ENCODE measurements at places on chromosomes 6 and 20.

DNA sequence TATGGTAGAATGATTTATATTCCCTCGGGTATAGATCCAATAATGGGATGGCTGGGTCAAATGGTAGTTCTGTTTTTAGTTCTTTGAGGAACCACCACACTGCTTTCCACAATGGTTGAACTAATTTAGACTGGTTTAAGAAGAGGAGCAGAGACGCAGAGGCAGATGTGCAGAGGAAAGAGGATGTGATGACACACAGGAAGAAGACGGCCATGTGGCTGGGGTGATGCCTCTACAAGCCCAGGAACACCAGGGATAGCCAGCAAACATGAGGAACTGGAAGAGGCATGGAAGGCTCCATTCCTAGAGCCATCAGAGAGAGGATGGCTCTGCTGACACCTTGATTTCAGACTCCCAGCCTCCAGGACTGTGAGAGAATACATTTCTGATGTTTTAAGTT, 218.3 kb upstream of the DTNBP1 start:
- no peak for DNase-seq

- DNase-seq, result no peak
Measured at GRCh38 chr6:158999154-158999665, 792 bp downstream of the RSPH3 start.

DNA sequence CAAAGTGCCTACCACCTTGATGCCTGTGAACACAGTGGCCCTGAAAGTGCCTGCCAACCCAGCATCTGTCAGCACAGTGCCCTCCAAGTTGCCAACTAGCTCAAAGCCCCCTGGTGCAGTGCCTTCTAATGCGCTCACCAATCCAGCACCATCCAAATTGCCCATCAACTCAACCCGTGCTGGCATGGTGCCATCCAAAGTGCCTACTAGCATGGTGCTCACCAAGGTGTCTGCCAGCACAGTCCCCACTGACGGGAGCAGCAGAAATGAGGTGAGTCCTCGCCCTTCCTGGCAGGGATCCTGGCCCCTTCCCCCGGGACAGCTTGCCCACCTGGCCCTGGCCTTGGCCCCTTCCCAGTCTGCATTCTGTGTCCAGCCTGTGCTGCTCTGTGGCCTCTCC, 17.9 kb downstream of the MAVS start:
- no peak for DNase-seq

- no peak for DNase-seq
Measured at GRCh38 chr20:48398506-48399449, 429.0 kb downstream of the PREX1 start.

DNA sequence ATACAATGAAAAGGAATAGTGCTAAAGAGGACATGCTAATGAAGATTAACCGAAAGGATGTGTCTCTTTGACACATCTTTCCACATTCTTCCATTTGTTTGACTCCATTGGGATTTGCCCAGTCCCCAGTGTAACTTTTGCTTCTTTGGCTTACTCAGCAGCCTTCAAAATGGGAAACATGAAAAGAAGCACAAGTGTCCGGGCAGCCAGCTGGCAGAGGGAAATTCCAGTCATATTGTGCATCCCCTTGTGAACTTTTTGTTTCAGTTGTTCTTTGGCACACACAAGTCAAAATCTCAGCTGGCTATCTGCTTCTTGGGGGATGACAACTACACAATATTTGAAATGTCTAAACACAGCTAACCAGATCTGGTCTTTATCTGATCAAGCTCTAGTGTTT, 157.4 kb downstream of the OGFRL1 start:
- no peak for DNase-seq

GRCh38 chr6:159609652-159610178, 83.3 kb downstream of the SOD2 start:
- no peak for DNase-seq

DNA sequence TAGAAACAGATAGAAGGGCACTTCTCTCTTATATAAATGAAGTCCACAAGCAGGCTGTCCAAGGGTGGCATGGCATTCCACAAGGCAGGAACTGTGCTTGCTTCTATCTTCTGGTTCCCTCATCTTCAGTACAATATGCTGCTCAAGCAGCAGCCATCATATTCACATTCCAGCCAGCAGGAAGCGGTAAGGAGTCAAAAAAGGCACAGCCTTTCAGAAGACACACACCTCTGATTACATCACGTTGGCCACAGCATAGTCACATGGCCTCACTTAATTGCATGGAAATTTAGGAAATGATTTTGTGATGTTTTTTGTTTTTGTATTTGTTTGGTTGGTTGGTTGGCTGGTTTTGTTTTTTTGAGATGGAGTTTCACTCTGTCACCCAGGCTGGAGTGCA, 19.0 kb downstream of the REM1 start:
- no peak for DNase-seq

- no peak for DNase-seq
Measured at GRCh38 chr6:110635096-110635495, 158.7 kb upstream of the SLC22A16 start.

DNA sequence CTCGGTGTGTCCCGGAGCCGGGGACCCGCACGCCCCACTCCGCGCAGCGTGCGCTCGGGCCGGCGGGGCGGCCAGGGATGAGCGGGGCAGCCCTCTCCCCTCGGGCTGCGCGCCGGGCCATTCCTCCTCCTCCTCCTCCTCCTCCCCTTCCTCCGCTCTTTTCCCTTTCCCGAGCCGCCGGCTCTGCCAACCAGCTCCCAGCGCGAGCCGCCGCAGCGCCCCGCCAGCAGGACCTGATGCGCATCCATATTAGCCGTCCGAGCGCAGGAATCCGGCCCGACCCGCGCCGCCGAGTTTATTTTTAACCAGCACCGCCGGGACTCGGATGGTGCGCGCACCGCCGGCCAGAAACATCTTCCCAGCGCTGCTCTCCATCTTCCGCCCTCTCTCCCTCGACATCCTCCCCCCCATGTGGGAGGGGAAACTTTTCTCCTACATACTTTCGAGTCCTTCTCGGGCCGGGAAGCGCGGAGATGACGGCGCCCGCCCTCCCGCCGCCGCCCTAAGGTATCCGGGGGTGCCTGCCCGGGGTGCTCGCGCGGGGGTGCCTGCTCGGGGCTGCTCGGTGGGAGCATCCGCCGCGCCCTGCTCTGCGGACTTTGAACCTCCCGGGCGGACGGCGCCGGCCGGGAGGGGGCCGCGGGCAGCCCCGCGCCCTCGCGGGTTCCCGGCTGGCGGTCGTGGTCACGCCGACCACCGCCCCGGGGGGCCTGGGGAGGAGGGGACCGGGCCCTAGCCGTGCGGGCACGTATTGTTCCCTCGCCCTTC, 619 bp downstream of the RREB1 start:
- peak; percentile 19 for DNase-seq

GRCh38 chr6:133705066-133705465, 183.8 kb upstream of the TCF21 start:
- no peak for DNase-seq

DNA sequence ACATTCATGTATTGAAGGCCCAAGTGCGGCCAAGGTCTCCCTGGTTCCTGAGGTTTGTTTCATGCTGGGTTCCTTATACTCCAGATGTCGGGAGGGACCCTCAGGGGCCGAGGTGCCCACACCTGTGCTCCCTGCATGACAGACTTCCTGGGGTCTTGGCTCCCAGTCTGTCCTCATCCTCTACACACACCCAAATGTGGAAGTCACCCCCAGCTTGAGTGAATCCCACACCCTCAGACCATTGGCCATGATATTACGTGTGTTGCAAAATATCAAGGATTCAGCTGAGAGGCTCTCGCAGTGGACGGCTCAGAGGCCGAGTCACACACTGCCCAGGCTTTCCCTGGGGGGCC, 82.2 kb upstream of the DUSP22 start:
- no peak for DNase-seq

- DNase-seq, result no peak
Measured at GRCh38 chr6:29908710-29909109, 33.6 kb upstream of the HLA-A start.

- DNase-seq, result no peak
Measured at GRCh38 chr6:75204217-75204958, 1.5 kb downstream of the COL12A1 start.

GRCh38 chr6:62891065-62891647, 320.1 kb upstream of the FKBP1C start:
- DNase-seq, result no peak

DNA sequence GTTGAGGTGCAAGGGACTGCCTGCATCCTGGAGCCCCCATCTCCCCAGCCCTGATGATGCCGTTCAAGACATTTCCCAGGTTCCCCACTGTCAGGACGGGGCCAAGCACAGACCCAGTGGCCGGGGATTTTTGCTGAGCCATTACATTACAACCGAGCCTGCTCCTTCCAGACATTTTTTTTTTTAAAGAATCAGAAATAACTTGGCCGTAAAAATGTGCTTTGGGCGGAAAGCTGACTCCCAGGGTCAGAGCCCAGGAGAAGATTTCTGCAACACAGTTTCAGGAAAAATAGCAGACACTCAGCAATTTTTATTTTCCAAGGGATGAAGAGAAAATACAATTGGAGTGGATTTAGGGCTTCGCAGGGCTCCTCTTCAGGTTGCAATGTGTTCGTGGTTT, 87.9 kb downstream of the LRFN2 start:
- no peak for DNase-seq

DNA sequence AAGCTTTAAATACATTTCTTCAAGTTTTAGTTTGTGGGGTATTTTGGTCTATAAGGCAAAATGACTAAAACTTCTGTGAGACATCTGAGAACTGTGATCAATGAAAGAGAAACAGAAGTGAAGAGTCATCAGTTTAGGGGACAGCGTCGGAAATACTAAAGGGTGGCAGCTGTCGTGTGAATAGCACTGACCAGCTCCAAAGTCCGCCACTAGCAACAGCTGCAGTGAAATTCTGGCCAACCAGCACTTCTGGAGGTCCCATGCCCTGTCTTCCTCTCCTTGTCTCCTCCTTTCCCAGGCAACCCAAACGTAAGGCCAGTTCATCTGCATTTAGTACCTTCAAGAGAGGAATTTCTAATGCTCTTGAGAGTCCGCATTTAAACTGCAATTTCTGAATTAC, 87.5 kb downstream of the DACT2 start:
- no peak for DNase-seq

- no peak for DNase-seq
Measured at GRCh38 chr6:79403563-79403962, 133.7 kb downstream of the LCA5 start.

DNA sequence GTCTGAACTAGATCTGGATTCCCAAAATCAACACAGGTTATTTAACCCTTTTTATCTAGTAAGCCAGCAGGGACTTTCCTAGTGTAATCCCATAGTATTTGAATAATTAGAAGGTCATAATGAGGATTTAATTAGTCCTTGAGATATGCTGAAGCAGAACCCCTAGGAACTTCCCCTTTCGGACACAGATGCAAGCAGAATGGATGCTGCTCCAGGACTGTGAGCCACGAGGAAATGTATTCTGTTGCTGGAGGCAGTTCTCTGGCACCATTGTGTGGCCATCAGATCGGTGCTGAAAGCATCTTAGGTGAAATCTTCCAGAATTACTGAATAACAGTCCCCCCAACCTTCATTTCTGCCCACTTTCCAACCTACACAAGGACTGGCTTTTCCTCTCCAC, 206.9 kb downstream of the TMEM242 start:
- no peak for DNase-seq

DNA sequence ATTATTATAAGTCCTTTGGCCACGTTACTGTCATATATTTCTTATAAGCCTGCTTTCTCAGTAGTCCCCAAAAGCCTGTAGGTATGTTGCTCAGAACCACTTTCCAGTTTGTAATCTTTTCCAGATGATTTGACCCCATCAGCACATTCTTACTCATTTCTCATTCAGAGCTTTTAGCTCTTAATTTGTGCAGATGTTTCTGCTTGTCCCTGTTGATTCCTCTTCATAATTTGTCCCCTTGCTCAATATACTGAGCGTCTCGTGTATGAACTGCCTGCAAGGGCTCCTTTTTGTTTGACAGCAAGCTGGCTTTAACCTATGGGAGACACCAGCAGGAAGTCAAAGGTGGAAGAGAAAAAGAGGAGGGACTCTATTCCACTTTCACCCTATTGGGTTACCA, 733.8 kb upstream of the GJE1 start:
- DNase-seq, result no peak

GRCh38 chr6:129681913-129682205, 28.1 kb downstream of the ARHGAP18 start:
- DNase-seq, result no peak

GRCh38 chr6:7052443-7053011, 55.2 kb upstream of the RREB1 start:
- DNase-seq, result no peak

- DNase-seq, result no peak
Measured at GRCh38 chr6:53854843-53855567, 60.2 kb downstream of the LRRC1 start.

DNA sequence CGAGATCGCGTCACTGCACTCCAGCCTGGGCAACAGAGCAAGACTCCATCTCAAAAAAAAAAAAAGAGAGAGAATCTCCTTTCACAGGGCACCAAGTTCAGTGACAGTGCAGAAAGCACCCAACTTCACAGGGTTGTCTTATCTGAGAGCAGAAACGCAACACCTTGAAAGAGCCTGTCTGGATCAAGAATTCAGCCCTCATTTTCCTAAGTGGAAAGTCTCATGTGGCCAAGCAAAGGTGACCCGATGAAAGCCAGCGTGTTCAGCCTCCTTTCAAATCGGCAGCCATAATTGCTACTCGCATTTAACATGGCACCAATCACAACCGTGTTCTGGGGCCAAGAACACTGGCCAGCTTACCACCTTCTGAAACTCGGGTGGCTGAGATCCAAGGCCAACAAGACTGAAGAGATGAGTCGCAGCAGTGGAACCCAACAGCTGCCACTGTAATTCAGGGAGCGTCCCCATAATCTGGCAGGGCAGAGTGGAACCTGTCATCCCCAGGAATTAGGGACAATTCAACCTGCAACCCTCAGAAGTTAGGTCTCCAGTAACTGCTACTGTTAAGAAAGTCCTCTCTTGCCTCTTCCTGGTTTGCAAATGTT, 536.7 kb upstream of the JARID2 start:
- no peak for DNase-seq

DNA sequence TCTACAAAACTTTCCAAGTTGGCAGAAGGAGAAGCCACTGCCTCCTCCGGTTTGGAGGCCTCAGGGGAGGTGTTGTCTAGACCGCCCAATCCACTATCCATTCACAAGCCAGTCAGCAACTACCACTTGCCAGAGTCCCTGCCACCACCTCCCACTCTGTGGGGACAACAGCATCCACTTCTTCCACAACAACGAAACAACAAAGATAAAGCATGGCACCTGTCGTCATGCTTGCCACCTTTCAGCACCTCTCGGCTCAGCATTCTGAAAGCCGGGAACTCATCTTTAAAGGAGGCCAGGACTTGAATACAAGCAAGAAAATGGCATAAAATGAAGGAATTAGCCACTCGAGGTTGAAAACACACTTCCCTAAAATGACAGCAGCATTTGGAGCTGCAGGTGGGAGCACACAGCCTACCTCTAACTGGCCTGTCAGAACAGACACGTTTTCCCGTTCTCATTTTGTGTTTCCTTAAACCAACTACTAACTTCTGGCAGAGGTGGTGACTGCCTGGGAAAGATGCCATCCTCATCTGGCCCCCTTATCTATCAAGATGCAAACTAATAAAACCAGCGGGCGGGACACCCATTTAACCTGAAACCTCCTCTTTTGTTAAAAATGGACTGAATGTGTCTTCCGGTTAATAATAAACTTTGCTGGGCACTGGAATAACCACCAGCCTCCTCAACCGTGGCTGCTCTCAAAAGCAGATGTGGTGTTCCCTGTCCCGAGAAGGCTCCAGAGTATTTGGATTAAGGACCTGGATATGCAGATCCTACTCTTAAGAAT, 21.7 kb downstream of the YTHDF1 start:
- DNase-seq, result no peak
